ENCODE measurements at places on chromosomes 7 and 10. TPM values are rescaled to one million over a fixed set of nuclear protein-coding genes. Genes with fewer than 3 reads are reported as not detected.

GRCh38 chr7:7789551-7789988 lies 71.2 kb upstream of the RPA3 start:
- no peak for DNase-seq

- no peak for DNase-seq
Measured at GRCh38 chr10:75754096-75754831, 322.8 kb downstream of the LRMDA start.

DNA sequence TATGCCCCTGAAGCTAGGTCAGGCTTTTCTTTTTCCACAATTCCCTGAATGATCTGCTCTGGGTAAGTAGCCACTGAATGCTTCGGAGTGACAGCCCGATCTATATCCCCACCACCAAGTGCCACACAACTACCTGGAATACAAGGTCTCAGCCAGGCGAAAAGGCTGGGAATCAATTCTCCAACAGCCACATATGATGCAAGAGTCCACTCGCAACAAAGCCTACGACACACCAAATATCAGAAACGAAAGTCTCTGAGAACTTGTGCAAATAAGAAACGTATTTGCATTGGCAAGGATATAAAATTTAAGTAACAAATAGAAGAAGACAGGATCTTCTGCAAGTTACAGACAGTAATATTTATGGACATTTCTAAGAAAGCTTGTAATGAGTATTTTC lies 5.7 kb downstream of the HIPK2 start:
- no peak for DNase-seq

DNA sequence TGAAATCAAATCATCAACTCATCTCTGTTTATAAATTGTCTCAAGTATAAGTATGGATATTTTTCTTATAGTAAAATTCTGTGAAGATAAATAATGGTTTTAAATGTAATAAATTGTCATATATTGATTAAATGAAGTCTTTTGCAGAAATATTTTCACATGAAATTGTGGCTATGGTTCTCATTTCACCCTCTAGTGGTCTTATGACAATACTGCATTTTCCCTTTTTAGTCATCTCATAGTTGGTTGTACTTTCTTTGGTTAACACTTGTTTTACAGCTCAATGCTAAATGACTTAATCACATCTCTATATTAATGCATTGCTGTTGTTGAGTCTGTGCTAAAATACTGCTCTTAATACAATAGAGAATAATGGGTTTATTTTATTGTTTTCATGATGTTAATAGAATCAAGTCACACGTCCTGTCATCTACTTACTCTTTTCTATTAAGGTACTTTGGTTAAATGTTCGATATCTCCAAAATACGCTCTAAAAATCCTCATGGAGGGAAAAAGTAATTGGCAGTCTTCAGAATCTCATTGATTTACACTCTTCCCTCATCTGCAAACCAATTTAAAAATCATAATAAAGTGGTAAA lies 38.0 kb upstream of the CACNA2D1 start:
- DNase-seq = no peak

- DNase-seq = no peak
Measured at GRCh38 chr10:88642209-88642608, 22.0 kb upstream of the LIPF start.

- no peak for DNase-seq
Measured at GRCh38 chr10:24574578-24575155, 149.0 kb downstream of the ARHGAP21 start.

DNA sequence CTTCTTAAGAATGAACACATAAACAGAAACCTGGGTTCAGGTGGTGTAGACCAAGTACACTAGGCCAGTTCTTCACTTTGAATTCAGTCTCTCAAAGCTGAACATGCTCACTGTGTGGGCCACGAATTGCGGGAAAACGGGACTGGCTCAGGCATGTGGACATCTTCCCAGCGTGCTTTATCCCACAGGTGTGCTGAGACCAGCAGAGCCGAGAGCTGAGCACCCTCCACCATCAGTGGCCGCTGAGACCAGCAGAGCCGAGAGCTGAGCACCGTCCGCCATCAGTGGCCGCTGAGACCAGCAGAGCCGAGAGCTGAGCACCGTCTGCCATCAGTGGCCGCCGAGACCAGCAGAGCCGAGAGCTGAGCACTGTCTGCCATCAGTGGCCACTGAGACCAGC lies 265.4 kb downstream of the DNAJB6 start:
- no peak for DNase-seq

Gene ACSM6
- not detected for total RNA-seq

Data from mucosa of descending colon (tissue), 3 donors.